Neural crest cell (in vitro differentiated cells): ENCODE measurements at places on chromosomes 6 and 20.

- no peak for DNase-seq
Observed at GRCh38 chr20:46357030-46357514, 48.8 kb upstream of the CDH22 start.

DNA sequence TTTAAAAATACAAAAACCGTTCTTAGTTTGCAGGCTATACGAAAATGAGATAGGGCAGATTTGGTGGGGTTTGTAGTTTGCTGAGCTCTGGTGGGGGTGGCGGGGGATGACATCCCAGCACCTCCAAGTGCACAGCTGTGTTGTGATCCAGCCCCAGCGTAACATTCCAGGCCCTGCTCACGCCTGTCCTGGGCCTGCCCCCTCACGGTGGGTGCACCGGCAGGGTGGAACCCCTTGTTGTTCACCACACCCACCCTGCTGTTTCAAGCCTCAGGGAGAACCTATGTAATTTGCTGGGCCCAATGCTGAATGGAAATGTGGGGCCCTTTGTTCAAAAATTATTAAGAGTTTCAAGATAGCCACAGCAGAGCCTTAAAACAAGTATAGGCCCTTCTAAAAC lies 25.0 kb downstream of the ARMC2 start:
- no peak for DNase-seq

- no peak for DNase-seq
Observed at GRCh38 chr6:107780226-107780625, 43.9 kb downstream of the SCML4 start.

- no peak for DNase-seq
Observed at GRCh38 chr6:44201638-44202303, 15.0 kb upstream of the MYMX start.

DNA sequence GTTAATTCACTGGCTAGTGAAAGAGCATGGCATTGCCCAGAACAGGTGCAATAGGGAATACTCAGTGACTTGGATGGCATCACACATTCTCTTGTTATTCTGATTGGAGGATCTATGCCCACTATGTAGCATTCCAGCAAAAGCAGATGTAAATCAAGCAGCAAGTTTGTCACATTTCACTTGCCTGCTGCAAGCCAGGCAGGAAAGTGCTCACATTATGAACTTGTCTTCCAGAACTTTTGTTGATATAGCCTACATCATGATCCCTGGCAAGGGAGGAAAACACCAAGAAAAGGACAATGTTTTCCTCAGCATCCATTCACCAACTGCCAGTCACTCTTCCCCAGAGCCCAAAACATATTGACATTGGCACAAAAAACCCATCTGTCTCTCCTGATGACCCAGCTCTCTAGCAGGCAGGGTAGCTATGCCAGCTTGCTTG lies 77.8 kb downstream of the ARHGAP18 start:
- DNase-seq: no peak

DNA sequence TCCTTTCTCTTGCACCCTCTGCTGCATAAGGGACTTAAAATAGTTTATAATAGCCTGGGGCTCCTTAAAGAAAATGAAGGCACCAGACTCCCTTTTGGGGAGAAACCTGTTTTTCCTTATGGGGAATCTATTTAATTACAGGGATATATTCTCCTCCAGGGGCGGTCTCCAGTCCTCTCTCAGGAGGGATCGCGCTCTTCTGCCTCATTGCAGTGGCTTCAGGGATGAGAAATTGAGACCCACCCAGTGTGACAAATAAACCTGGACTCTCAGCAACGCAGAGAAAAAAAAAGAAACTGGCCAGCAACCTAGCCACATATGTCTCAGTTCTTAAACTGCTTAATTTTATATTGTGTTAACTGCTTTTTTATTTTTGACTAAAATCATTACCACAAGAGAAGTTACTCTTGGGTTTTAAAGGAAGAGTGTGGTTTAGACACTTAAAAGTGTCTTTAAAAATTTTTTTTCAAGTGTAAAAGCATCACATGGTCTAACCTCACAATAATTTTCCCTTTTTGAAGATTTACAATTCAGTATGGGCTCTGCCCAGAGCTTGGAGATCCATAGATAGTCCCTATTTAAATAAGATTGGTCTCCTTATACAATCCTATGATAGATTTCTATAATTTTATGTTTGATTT lies 11.7 kb upstream of the GOPC start:
- no peak for DNase-seq

DNA sequence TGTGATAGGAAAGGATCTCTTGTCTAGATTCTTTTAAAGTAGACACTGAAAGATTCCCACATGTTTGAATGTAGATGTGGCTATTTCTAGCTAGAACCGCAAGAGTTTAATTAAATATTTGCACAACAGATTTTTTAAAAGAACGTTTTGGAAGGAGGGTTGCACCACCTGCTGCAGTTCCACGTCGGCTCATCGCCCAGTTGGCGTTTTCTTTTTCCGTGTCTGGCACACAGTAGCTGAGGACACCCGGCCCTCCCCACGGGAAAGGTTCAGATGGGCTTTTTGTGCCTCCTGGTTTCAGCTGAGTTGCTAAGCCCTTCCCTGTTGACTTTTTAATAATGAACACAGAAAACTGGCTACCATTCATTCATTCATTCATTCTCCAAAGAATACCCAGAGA lies 41.8 kb upstream of the DOK5 start:
- no peak for DNase-seq

DNA sequence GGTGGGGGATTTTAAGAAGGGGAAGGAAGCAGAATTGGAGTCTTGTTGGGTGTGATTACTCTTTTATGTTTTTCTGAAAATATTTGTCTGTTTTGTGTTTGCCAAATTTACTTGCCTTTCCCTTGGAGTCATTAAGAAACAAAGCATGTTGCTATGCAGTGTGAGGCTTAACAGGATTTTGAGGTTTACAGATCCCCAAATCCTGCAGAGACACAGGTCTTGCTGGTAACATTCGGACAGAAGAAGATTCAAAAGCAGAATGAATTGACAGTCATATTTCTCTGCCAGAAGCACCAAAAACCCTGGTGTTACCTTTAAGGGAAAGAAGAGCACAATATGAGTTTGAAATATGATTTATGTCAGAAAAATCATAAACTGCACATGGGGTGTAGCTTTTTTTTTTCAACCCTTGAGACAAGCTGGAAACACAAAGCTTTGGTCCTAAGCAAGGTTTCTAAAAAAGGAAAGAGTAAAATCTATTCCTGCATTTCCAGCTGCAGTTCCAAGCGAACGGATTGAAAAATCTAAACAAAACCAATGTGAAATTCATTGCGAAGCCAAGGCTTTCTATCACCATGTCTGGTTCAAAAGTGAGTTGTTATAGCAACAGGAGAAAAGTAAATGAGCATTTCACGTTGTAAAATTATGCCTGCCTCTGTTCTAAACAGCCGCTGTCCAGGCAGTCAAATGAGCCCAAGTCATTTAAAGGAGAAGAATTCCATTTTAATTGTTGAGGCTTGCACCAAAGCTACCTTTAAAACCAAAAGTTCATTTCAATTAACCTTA lies 358.9 kb upstream of the SASH1 start:
- no peak for DNase-seq

GRCh38 chr6:165663736-165664558 lies 906 bp upstream of the PDE10A start:
- peak; percentile 11 for DNase-seq
